ENCODE measurements at places on chromosomes 6 and 20. TPM values are rescaled to one million over a fixed set of nuclear protein-coding genes. Genes with fewer than 3 reads are reported as not detected.

DNA sequence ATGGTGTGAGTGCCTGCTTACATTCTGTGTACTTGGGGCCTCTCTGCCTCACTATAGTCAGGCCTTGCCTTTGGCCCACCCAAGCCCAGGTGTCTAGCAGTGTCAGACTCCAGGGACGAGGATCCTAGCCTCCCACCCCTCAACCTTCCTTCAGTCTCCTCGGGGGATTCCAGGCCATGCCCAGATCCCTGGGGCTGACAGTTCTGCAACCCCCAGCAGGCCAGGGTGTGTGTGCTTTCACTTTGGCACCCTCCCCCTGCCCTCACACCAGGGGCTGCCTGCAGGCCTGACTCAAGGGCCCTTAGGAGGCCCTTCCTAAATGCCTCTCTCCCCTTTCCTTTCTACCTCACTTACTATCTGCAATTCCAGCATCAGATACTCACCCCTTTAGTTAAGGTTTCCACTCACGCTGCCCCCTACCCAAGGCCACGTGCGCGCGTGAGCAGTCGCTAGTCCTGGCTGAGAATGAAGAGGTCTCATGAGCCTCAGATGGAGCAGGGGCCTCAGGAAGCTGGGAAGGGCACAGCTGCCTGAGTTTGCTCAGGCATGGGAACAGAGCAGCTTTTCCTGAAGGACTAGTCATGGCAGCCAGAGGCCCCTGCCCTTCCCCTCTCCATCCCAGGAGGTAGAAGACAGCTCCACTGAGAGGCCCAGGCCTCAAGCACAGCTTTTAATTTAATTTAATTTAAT is 859 bp upstream of the CLPS start:
- no peaks in the 10 kb centered on the region for H3K4me1 ChIP-seq
- no peak overlapping the region for H3K4me3 ChIP-seq
- H3K36me3 ChIP-seq, result no peaks in the 10 kb centered on the region
- DNase-seq, result no peak
- H3K27ac ChIP-seq, result no peak overlapping the region
- no peaks in the 10 kb centered on the region for H3K27me3 ChIP-seq

DNA sequence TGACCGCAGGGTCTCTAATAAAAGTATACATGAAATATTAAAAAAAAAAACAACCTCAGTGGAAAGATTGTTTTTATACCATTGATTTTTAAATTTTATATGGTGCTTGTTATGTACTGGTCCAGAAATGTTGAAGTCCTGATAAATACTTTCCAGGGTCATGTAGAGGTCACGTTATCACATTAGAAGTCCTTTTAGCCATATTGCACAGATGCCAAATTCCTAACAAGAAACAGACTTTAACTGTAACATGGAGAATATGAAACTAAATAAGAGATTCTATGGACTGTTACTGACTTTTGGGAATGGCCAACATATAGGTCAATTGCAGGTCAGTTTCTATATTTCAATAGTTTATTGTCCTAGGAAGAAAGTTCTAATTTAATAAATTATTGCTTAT is 89.0 kb downstream of the ADGRB3 start:
- no peaks in the 10 kb centered on the region for H3K36me3 ChIP-seq
- no peak for DNase-seq
- no peaks in the 10 kb centered on the region for H3K27me3 ChIP-seq
- H3K27ac ChIP-seq, result no peak overlapping the region

SNPH gene
- polyA plus RNA-seq, result 12.8 TPM

LMBRD1 gene
- 34.8 TPM for polyA plus RNA-seq

DNA sequence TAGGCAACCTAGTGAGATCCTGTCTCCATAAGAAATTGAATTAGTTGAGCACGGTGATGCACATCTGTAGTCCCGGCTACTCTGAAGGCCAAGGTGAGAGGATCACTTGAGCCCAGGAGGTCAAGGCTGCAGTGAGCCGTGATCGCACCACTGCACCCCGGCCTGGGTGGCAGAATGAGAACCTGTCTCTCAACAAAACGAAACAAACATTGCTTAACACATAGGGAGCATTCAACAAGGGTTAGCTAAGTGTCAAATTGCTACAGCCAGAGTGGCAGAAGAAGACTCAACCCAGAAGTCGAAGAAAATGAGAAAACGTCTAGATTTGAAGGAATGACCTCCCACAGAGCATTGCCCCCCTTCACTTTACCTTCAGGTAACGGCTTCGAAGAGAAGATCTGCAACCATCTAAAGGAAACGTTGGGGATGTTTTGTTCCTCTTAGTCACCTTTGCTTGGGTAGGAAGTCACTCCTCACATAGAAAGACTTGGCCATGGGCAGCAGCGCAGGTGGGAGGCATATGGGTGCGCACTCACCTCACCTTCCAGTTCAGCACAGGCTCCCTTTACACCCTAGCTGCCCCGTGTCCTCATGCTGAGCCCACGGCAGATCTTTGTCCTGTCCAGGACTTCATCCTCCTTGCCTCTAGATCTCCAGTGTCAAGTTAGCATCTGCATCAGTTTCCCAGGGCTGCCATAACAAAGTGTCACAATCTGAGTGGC is 63.7 kb upstream of the SHLD1 start:
- no peak overlapping the region for H3K4me3 ChIP-seq
- DNase-seq, result no peak
- H3K27ac ChIP-seq, result no peak overlapping the region

LPA gene
- polyA plus RNA-seq, result 0.15 TPM

DNA sequence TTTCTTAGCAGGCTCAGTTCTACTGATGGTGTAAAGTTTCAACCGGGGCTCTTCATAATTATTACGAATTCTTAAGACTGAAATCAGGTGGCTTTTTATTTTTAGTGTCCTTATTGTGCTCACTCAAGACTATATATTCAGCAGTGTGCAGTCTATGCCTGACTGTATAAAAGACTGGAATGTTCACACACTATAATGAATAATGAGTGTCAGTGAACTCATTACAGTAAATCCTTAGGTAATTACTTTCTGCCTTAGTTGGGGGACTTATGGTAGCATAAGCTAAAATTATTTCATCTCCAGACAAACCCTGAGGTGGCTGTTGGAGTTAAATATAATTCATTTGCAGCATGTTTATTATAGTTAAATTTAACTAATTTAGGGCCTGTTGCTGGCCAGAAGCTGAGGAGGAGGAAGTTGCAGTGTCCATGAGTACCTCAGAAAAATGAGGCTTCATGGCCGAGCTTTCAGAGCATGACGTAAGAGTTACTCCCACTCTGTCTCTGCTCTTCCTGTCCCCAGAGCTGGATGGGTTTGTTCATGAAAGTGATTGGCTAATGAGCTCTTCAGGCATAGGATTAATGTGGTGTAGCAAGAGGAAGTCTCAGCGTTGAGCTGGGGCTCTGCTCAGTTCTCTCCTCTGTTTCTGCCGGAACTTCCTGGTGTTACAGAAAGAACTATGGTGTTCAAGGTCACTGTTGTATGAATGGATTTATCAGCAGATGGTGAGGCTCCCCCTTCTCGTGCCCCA is 335.7 kb downstream of the NRN1 start:
- DNase-seq, result no peak
- peaks cover 38% of the 10 kb centered on the region for H3K4me1 ChIP-seq
- no peak overlapping the region for H3K4me3 ChIP-seq
- H3K36me3 ChIP-seq, result no peaks in the 10 kb centered on the region

- peaks cover 24% of the 10 kb centered on the region for H3K27me3 ChIP-seq
- no peak overlapping the region for H3K4me3 ChIP-seq
- H3K36me3 ChIP-seq, result no peaks in the 10 kb centered on the region
- no peak for DNase-seq
- H3K4me1 ChIP-seq, result peaks cover 2% of the 10 kb centered on the region
Measured at GRCh38 chr6:150043096-150043495, 17.8 kb upstream of the RAET1L start.

GRCh38 chr20:6480328-6481200 is 286.9 kb upstream of the BMP2 start:
- H3K4me3 ChIP-seq, result no peak overlapping the region
- H3K36me3 ChIP-seq, result no peaks in the 10 kb centered on the region
- no peaks in the 10 kb centered on the region for H3K4me1 ChIP-seq
- no peak overlapping the region for H3K27ac ChIP-seq
- no peak for DNase-seq

All from adrenal gland (tissue), 19 donors.